ENCODE measurements at places on chromosomes 12 and 14.
A peak's percentile ranks its signal among the peaks of the same experiment; 100 is the strongest.

- no peak for DNase-seq
Measured at GRCh38 chr14:84036840-84037239, 1493.1 kb upstream of the FLRT2 start.

- DNase-seq = no peak
Measured at GRCh38 chr12:108483213-108484059, 31.6 kb upstream of the FICD start.

DNA sequence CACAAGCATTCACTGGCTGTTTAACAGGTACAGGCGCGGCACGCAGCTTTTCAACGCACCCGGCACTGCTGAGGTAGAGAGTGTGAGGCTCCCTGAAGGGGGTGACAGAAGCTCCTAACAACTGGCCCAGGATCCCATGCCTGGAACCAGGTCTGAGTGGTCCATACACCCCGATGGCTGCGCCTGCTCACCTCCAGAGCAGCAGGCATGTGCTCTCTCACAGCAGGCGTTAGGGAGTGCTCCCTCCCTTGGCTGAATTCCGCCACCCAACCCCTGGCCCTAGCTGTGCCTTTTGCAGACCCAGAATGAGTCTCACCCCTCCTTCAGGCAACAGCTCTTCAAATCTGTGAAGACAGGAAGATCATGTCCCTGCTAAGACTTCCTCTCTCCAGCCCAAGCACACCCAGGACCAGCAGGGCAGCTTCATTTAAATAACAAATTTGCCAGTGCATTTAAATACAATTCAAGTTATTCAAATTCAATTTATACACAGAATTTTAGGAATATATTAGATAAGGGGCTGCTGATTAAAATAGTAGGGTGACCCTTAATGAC lies 86.0 kb downstream of the SETD3 start:
- no peak for DNase-seq

GRCh38 chr12:70466753-70467152 lies 100.7 kb downstream of the KCNMB4 start:
- no peak for DNase-seq

DNA sequence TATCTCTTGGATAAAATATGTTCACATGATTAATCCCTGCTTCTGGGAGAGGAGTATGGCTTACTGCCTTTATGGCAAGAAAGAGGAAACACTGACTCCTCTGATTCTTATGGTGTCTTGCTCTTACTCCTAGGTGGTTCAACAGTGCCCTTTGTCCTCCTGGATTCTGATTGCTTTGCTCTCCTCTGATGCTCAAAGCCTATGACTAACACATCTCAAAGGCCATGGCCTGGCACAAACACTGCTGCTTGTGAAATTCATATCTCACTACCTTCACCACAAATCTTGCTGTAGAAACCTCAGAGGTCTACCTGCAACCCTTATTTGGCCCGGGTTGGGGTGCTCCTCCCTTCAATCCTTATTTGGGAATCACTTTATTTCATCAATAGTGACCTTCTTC lies 217.2 kb downstream of the C12orf50 start:
- no peak for DNase-seq

DNA sequence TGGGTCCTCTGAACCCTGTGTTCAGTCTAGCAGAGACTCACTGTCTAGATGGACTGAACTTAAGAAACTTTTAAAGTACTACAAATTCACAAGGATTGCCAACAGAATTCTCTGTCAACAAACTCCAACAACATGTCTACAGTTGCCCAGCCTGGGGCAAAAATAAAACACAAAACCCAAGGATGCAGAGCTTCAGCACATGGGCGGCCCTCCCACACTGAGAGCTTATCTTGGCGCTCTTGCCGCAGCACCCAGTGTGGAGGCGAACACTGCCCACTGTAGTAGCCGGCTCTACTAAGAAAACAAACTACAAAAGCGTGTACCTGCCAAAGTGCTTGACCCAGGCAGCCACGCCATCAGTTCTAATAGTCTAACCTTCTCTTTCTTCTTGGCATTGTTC lies 66.7 kb downstream of the PTPN21 start:
- DNase-seq = no peak

DNA sequence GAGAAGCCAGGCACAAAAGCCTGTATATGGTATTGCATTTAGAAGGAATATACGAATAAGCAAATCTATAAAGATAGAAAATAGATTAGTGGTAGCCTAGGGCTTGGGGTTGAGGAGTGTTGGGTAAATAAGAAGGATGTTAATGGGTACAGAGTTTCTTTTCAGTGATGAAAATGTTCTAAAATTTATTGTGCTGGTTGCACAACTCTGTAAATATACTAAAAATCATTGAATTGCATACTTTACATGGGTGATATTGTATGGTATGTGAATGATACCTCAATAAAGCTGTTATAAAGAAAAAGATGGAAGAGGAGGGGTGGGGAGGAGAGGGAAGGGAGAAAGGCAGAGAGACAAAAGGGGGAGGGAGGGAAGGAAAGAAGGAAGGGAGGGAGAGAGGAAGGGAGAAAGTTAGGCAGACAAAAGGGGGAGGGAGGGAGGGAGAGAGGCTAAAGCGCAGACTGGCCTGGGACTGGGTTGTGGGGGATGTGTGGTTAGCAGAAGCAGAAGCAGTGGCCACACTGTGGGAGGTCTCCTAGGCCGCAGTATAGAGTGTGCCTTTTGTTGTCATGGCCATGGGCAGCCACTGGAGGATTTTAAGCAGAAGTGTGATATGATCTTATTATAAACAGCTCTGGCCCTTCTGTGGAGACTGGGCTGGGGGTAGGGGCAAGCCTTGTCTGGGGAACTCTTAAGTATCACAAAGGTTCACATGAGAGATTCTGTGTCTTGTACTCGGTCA lies 73.6 kb upstream of the ELK3 start:
- DNase-seq = no peak

DNA sequence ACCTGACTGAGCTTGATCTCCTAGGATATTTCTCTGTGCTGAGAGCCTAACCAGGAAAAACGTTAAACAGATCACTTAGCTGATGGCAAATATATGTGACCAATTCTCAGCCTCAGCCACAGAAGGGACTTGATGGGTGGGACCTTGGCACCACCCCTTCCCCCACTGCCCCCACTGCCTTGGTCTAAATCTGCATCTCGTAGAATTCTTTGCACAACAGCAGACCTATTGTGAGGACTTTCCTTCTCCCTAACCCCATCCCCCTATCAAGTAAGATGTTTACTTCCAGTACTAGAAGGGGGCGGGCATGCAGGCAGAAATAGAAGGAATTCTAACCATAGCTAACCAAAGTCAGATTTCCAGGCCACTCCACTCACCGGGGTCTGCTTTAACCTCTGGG lies 313.2 kb downstream of the PCNX1 start:
- no peak for DNase-seq

DNA sequence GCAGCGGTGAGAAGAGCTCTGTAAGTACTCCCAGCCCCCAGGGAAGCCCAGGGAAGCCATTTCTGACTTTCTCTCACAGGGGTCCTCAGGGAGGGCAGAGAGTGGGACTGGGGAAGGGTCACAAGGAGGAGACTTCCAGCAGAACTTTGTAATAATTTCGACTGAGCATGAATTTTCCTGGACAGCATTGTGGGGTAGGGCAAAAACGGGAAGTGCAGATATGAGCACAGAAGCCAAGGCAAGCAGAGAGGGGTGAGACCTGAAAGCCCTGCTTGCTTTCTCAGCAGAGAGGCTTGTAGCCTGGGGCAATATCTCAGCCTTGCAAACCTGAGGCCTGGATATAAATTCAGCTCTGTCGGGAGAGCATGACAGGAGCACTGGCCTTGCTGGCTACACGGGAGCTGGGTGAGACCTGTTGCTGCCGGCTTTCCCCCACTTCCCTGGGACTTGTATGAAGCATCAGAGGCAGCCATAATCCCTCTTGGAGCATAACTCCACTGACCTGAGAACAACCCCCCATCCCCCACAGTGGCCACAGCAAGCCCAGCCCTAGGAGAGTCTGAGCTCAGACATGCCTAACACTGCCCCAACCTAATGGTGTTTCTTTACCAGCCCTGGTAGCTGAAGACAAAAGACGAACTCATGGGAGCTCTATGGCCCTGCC lies 9.8 kb upstream of the IQSEC3 start:
- no peak for DNase-seq

- DNase-seq = no peak
Measured at GRCh38 chr14:97369901-97370300, 572.7 kb downstream of the VRK1 start.

DNA sequence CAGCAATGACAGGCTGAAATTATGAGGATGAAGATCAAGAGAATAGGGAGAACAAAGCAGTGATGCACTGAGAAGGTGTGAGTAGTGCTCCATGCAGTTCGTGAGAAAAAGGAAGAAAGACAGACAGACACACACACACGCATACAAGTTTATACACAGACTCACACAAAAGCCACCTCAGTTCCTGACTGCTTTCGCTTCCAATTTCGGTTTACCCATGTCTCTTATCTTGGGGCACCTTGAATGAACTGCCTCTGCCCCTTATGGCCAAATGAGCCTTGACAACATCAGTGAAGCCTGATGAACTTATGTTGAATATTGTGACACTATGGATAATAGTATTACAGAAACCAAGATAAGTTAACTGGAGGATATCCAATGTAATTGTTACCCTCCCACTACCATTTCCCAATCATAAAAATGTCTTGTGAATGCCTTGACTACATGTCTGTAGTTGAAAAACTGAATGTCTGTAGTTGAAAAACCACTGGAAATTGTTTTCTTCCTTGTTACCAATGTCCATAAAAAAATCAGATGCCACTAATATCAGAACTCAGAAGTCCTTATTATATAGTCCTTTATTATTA lies 380.4 kb upstream of the DDHD1 start:
- no peak for DNase-seq

GRCh38 chr12:48894271-48894670 lies 28.6 kb upstream of the RND1 start:
- no peak for DNase-seq

GRCh38 chr12:124786061-124786964 lies 77.4 kb downstream of the SCARB1 start:
- peak; percentile 4 for DNase-seq

DNA sequence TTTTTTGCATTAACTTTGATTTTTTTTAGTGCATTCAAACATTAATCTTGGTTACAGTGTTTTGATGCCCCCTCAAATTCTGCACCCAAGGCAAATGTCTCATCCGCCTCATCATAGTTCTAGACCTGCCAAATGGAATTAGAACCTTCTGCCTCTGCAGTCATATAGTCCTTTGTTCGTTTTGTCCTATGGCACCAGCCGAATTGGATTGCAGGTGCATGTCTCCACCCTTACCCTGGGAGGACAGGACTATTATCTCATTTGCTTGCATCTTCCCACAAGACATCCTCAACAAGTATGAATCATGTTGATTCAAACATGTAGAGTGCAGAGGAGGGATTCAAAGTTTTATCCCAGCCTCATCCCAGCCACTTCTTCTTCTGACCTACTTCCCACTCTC lies 579.1 kb downstream of the VRK1 start:
- DNase-seq = no peak

DNA sequence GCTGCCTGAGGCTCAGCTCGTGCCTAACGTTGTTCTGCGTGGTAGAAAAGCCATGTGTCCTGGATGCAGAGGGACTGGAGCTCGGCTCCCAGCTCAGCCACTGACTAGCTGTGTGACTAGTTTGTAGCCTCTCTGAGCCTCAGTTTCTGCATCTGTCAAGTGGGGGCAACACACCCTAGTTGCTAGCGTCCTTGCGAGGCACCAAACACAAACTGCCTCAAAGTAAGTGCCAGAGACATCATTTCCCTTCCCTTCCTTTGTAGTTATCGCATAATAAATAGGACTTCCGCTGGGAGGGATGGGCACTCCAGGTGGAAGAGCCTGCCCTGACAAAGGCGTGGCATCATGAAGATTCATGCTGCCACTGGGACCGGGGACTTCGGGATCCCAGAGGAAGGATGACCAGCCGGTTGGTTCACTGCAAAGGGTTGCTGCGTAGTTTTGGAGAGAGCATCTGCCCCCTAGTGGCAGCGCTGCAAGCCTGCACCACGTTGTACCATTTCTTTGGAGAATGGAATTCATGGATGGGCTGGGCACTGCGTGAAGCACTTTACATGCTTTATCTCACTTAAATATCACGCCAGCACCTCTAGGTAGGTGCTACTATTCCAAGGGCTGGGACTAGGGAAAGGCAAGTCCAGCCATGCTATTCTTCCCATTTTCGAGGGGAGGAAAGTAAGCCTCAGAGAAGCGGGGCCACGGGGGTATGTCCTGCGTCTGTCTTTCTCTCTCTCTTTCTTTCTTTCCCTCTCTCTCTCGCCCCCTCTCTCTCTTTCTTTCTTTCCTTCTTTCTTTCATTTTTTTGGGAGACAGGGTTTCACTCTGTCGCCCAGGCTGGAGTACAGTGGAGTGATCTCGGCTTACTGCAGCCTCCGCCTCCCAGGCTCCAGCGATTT lies 4.6 kb downstream of the CCDC197 start:
- DNase-seq = peak; percentile 63

- no peak for DNase-seq
Measured at GRCh38 chr12:2691345-2692071, 103.3 kb upstream of the FKBP4 start.

- no peak for DNase-seq
Measured at GRCh38 chr12:52361553-52361952, 5.7 kb downstream of the KRT85 start.

GRCh38 chr12:113719911-113720591 lies 246.1 kb downstream of the RBM19 start:
- no peak for DNase-seq

Data from NCI-H2081 (cell line).